CD4-positive, CD25-positive, alpha-beta regulatory T cell (primary cell): ENCODE measurements at places on chromosomes 3 and 15. TPM values are rescaled to one million over a fixed set of nuclear protein-coding genes. Genes with fewer than 3 reads are reported as not detected.

The CDCP1 gene
- 0.47 TPM for polyA plus RNA-seq

GRCh38 chr3:187093320-187093719, 46.0 kb downstream of the RPL39L start:
- H3K4me1 ChIP-seq = no peaks in the 10 kb centered on the region
- H3K27ac ChIP-seq = no peak overlapping the region
- H3K36me3 ChIP-seq = no peaks in the 10 kb centered on the region
- H3K4me3 ChIP-seq = no peak overlapping the region
- DNase-seq = no peak

- H3K36me3 ChIP-seq = no peaks in the 10 kb centered on the region
- DNase-seq = no peak
- no peak overlapping the region for H3K27ac ChIP-seq
- no peaks in the 10 kb centered on the region for H3K4me1 ChIP-seq
- H3K27me3 ChIP-seq = peaks cover 3% of the 10 kb centered on the region
These were observed 84.5 kb upstream of the GALNT15 start for GRCh38 chr3:16090024-16090423.

DNA sequence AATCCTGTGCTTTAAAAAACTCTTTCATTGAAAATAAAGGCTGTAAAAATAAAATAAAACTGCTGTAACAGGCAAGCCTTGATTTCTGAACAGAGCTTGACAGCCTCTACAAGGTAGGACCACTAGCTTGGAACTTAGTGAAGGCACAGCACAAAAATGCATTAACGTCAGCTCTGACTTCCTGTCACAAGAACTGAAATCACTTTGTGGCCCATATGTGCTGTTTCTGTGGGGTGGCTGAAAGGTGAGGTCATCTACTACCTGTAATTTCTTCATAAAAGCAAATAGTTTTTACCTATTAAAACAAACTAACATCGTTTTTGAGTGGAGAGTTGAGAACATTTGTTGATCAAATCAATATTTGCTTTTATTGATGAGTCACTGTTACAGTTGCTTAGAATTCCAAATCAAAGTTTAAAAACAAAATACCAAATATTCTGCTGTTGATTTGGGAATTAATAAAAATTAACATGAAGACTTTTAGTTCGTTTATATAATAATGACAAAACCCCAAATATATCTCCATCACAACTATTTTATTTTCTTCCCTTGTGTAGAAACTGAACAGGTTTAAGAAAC, 1034.1 kb downstream of the MCTP2 start:
- H3K27me3 ChIP-seq = no peaks in the 10 kb centered on the region
- no peak for DNase-seq
- no peaks in the 10 kb centered on the region for H3K36me3 ChIP-seq
- H3K27ac ChIP-seq = no peak overlapping the region
- no peaks in the 10 kb centered on the region for H3K4me1 ChIP-seq
